ENCODE measurements at places on chromosomes 3 and 15.

DNA sequence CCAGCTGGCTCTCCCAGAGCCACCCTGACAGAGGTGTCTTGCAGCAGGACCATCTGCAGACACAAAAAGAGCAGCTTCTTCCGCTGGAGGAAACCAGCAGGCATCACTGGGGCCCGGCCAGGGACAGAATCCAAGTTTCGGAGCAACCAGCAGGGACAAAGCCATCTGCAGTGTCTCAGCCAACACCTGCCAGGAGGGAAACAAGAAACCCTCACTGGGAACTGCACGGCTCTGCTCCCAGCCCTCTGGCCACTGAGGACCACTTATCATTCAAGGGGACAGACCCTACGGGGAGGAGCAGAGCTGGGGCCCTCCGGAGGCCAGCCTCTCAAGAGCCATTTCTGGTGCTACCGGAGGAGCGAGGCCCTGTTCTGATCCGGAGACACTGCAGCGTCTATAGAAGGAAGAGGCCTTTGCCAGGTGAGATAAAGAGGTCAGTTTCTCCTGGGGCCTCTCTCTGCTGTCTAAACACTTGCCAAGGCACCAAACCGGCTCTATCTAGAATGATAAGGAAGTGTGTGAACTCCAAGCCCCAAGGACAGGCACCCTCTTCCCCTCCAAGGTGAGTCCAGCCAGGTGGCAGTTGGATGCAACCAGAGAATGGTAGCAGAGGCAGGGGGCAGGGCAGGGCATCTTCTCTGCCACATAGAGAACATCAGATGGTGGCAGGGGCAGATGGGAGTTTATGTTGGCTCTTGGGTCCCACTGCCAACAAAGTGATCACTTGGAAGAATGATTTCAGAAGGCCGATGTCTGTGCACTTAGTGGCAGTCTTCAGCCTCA is 89.0 kb downstream of the CHSY1 start:
- no peak for DNase-seq

DNA sequence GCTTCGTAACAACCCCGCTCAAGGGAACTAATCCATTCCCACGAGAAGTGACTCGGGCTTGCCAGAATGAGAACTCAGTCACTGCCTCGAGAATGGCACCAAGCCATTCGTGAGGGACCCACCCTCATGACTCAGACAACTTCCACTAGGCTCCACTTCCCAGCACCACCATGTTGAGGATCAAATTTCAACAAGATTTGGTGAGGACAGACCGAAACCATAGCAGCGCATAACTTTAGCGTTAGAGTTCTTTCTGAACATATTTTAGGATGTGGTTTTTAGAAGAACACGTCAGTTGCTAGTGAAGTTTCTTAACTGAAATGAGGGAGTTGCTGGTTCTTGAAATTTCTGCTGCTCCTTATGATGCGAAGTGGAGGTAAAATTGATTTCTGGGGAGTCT is 13.5 kb downstream of the PTPRG start:
- DNase-seq: no peak

DNA sequence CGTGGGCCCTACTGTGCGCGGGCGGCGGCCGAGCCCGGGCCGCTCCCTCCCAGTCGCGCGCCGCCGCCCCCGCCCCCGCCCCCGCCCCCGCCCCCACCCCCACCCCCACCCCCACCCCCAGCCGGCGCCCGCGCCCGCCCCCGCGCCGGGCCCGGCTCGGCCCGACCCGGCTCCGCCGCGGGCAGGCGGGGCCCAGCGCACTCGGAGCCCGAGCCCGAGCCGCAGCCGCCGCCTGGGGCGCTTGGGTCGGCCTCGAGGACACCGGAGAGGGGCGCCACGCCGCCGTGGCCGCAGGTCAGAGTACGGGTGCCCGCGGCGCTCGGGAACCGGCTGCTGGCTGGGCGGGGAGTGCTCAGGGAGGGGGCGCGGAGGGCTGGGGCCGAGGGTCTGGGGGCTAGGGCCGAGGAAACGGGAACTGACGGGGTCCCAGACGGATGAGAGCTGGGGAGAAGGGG is 1.1 kb upstream of the PPARG start:
- no peak for DNase-seq

GRCh38 chr3:190239325-190239724 is 82.9 kb downstream of the CLDN1 start:
- no peak for DNase-seq

DNA sequence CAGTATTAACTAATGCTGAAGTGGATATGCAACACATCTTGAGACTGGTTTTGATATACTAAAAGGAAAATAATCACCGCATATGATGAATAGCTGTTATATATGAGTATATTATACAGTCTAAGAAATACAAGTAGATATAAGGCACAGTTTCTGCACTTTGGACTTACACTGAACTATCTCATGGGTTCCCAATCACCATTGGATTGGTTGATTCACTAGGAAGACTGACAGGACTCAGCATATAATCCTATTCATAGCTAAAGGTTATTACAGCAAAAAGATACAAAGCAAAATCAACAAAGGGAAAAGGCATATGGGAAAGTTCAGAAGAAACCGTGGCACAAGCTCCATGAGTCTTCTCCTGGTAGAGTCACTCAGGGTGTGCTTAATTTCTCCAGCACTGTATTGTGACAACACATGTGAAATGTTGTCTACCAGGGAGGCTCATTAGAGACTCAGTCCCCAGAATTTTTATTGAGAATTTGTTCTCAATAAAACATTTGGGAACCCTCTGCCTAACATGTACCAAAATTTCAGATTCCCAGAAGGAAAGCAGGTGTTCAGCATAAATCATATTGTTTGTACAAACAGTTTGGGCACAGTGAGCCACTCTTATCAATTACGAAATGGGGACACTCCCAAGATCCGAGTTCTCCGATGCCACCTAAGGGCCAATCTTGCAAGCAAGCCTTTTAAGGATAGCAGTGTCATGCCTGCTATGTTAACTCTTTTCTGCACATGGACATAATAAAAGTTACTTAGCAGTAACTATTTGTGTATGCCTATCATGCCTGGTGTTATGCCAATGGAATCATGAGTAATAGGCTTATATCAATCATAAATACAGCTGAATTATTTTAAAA is 26.8 kb downstream of the CMC1 start:
- no peak for DNase-seq

DNA sequence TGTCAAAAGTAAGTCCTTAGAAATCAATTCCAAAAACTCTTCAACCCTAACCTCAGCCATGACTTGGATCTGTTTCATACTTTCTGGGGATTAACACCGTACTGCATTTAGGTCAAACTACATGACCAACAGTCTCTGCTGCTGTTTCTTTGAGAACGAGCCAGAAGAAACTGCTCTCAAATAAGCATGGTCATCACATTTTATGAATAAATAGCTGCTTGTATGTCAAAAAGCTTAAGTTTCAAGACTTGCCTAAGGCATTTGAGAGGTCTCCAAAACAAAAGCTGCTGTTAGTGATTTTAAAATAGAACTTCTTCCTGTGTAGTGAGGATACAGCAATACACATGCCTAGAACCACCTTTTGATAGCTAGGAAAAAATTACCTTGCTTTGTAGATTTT is 166.3 kb upstream of the CHRM5 start:
- no peak for DNase-seq

DNA sequence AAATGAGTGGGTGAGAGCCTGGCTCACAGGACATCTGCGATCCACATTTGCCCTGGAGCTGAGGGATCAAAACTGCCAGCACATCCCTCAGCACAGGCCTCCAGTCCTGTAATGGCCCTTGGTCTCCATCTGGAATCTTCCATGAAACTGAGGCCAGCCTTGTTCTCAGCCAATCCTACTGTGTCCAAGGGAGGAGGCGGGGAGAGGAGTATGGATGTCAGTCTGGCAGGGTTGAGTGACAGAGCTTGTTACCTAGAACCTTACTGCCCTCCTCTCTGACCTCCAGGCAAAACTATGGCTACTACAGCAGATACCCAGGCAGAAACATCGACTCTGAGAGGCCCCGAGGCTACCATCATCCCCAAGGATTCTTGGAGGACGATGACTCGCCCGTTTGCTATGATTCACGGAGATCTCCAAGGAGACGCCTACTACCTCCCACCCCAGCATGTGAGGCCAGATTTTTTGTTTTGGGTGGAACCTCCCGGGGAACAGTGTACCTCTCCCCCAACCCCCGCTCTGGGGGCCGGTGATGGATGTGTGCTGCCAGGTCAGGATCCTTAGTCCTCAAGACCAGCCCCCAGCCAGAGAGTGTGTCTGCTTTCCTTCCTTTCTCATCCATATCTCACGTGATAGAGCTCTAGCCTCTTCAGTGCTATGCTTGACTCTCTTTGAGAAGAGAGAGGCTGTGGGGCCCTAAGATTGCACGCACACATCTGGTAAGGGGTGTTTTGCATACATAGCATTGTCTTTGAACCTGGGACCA is 41.3 kb downstream of the CHDH start:
- no peak for DNase-seq

DNA sequence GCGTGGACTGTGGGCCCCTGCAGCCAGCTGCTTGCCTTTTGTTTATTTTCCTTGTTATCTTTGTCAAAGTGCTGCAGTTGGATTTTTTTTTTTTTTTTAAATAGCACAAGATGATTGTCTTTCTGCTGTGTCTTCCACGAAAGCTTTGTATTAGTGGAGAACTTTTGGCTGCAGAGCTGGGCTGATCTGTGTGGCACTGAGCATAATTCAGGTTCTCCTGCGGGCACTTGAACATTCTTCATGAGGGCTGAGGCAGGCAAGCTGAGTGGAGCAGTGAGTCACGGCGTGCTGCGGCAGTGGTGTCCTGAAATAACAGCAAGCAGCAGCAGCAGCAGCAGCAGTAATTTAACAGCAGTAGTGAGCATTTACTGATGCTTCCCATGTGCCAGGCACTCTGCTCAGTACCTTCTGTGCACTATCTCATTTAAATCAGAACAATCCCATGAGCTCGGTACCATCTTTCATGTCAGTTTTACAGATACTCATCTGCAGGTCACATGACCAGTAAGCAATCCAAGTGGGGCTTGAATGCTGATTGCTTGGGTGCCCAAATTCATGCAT is 45.8 kb downstream of the MITF start:
- DNase-seq: no peak

- no peak for DNase-seq
Measured at GRCh38 chr3:34351882-34352777, 553.7 kb downstream of the PDCD6IP start.

- DNase-seq: no peak
Measured at GRCh38 chr3:183255348-183255730, 2.3 kb downstream of the B3GNT5 start.

GRCh38 chr3:140768941-140769340 is 91.1 kb downstream of the TRIM42 start:
- DNase-seq: no peak

- DNase-seq: no peak
Measured at GRCh38 chr15:62783303-62783957, 259.1 kb upstream of the TPM1 start.

DNA sequence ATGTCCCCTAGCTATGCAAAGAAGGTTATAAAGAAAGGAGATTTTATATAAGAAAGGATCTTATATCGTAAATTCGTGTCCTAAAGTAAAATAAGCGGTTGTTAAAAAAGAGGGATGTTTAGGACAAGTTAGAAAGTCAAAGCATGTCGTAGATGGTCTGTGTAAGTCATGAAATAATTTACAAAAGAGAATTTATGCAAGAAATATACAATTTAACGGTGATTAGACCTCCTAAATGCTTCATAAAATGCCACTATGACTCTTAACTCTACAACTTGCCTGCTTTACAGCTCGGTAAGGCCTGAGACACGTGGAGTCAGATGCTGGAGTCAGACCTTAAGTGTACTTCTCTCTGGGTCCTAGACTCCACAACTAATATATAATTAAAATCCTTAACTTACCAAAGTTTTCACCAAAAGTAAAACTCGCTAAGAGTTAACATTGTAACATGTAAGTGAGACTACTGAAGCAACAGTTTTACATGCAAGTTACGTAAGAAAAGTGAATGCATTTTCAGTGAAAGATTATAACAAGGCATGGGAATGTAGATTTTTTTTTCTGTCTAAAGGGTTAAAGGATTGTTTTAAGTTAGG is 13.3 kb upstream of the SRPRB start:
- no peak for DNase-seq

- DNase-seq: no peak
Measured at GRCh38 chr15:29969562-29970401, 113.0 kb upstream of the GOLGA8J start.

DNA sequence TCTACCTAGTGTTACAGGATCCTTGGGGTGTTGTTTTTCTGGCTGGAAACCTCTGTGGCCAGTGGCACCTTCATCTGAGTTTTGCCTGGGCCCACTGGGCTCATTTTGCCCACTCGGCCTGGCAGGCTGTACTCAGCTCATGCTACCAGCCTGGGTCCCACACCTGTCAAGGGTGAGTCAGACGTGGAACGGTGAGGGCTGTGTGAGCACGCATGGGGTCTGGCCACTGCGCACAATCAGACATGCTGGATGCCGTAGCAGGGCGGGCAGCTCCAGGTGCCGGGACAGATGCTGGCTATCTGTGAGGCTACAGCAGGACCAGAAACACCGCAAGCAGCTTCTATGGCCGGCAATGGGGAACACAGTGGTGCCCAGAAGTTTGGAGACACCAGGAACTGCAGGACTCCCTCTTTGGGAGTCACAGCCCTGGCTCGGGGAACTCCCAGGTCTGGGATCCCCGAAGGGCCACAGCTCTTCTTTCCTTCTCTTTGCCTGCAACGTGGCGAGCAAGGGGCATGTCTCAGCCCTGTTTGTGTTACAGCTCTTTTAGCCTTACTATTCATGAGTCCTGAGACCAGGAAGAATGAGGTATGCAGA is 35.9 kb upstream of the DNAJC13 start:
- no peak for DNase-seq

DNA sequence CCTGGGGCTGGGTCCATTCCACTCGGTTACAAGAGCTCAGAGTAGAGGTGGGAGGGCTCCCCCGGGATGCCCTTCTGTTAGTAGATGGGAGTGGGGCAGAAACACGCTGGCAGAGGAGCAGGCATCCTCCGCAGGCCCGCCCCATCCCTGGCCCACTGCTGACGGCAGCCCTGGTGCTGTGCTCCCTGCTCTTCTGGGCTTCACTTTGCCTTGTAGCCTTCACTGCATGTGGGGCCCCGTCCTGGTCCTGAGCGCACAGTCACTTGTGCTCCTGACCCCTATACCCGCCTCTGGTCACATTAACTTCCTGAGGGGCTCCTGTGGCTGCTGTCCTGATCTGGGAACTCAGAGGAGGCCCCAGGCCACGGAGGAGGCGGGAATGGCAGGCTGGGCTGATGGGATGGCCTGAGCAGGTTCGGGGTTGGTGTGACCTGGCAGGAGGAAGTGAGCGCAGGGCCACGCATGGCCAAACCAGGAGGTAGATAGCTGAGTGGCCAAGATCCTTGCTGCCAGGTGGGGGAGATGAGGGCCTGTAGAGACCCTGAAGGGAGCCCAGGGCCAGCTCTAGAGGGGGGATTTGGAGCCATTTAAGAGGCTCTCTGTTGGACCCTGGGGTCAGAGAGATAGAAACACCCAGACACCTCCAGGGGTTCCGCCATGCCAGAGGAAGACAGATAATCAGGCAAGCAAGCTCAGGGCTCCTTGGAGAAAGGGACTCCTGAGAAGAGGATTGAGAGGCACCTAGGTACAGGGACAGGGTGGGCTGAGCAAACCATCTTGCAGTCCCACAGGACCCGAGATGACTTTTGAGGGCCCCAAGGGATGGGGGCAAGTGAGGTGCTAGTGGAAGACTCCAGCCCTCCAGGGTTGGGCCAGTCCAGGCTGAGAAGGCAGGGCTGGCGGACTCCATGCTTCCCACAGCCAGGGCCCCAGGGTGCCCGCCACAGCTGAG is 92.2 kb upstream of the PRR23E start:
- DNase-seq: no peak

All from activated T-helper 1 cell treated with anti-CD3 and anti-CD28 coated beads, Interleukin-12 subunit alpha, Interleukin-12 subunit beta, Interleukin-2, Interleukin-4 antibody, amounts not matched to agents 30 ng/mL and 10 ng/mL and 1 ng/mL, durations not matched to agents 14 hours and 24 hours and 36 hours (primary cell).